ENCODE measurements at places on chromosomes 16 and 17. TPM values are rescaled to one million over a fixed set of nuclear protein-coding genes. Genes with fewer than 3 reads are reported as not detected.

- no peak for DNase-seq
These were observed 4.6 kb downstream of the TGFB1I1 start for GRCh38 chr16:31476303-31477219.

DNA sequence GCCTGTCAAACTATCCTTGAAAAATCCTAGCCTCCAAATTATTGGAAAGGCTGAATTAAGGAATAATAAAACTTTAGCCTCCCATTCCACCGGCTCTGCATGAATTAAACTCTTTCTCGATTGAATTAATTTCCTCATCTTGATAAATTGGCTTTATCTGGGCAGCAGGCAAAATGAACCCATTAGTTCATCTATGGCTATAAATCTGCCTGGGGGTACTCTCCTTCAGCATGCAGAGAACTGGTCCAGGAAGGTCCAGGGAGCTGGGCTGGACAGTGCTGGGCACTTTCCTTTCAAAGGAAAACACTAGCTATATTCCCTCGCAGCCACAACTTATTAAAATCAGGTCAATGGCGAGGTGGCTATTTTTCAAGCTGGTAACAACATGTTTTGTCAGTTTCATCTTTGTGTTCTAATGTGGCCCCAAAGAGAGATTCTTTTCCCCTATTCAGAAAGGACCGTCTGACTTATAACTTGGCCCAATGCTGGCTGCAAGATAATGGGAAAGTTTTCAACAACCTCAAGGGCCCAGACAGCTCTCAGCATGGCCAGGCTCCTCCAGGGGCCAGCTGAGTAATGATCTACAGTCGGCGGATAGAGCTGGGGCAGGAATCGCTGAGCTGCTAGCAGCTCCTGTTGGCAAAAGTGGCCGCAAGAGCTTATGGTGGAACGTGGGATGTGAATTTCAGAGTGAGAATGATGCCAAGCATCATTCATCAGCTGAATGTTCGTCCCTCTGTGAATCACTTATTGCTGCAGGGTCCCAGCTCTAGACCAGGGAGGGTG is 326.9 kb downstream of the SLC39A11 start:
- no peak for DNase-seq

- no peak for DNase-seq
These were observed 666.6 kb downstream of the CDH11 start for GRCh38 chr16:64455275-64455674.

DNA sequence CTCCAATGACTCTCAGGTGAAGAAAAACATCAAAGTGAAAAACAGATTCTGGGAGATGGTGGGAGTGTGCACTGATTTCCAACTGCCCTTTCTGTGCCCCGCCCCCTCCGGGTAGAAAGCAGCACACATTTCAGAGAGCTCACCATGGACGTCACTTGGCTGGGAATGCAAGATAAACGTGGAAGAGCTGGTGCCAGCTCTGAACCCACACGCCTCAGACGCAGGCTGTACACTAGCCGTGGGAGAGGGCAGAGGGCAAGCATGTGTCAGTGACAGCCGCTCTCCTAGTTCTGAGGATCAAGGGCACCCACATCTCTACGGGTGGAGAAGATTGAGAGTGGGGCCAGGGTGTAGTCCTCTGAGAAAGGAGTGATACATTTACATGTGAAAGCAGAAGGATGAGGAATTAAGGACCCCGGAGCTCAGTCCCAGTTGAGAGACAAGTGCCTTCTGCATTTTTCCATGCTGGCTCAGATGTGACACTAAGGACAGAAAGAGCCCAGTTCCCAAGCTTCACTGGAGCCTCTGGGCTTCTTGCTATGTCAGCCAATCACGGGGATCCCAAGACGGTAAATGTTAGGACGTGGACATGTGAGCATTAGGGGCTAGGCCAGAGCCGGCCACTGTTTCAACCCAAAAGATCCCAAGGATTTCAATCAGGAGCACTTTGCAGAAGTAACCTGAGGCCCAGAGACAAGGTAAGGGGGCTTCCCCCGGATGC is 101.3 kb downstream of the ZFHX3 start:
- no peak for DNase-seq

- DNase-seq = no peak
These were observed 11.8 kb upstream of the RAB11FIP4 start for GRCh38 chr17:31379597-31380205.

Gene HEATR9
- 0.16 TPM for total RNA-seq

Gene DPEP2
- total RNA-seq = 7.7 TPM

Gene ITGAX
- 16.8 TPM for total RNA-seq

Gene TK2
- total RNA-seq = 40.4 TPM

Gene C17orf50
- total RNA-seq = not detected

Gene NPIPA7
- total RNA-seq = 3.1 TPM

All from breast epithelium (tissue), 4 donors.